Ascending aorta (tissue), 2 donors: ENCODE measurements at places on chromosomes 16 and 17.

GRCh38 chr16:17511340-17511739, 40.6 kb upstream of the XYLT1 start:
- no peak for DNase-seq

DNA sequence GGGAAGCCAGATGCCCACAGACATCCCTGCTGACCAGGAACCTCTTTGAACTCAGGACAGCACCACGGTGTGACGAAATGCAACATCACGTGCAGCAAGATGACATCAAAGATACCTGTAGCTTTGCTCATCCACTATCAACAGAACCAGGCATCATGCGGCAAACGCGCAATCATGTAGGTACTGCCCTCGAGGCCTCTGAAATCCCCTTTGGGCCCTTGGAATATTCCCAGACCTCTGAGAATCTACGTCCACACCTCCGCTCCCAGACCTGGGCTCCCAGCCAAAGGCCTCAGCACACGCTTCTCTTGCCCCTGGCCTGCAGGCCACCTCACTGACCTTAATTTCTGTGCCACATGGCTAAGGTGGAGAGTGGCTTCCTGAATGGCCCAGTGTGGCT, 7.3 kb downstream of the CX3CL1 start:
- DNase-seq: no peak

- DNase-seq: no peak
These were observed 190.6 kb upstream of the FOXF1 start for GRCh38 chr16:86319585-86320236.

DNA sequence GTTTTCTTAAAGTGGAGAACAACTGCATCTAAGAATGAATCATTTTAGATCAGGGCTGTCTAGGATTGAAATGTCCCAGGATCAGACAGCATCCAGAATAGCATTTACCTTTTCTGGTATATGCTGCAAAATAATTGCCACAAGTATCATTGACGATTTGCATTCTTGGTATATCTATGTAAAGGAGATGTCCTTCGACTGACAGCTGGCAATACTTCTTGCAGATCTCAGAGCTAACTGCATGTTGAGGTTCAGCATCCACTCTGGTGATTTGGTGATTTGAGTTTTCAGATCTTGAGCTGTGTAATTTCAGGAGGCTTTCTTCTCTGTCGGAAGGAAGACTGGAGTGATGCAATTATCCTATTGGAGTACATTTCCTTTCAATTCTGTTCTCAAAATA, 78.1 kb upstream of the CPHXL start:
- DNase-seq: no peak

DNA sequence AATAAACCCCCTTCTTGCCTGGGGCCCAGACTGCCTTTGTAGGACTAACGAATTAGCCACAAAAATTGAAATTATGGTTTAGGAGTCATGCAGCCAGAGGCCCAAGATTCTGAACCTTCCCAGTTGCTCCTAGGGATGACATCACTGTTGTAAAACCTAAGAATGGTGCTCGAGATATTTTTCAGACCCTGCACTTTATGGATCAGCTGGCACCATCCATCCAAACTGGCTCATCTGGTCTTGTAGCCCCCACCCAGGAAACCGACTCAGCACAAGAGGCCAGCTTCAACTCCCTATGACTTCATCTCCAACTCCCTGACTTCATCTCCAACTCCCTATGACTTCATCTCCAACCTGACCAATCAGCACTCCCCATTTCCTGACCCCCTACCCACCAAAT, 10.9 kb upstream of the EVPL start:
- DNase-seq: no peak

DNA sequence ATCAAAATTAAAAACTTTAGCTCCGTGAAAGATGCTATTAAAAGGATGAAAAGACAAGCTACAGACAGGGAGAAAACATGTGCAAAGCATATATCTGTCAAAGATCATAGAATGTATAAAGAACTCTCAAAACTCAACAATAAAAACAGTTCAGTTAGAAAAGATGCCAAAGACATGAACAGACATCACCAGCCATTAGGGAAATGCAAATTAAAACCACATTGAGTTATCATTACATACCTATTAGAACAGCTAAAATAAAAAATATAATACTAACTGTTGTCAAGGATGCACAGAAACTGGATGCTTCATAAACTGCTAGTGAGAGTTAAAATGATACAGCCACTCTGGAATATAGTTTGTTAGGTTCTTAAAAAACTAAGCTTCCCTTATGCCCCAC, 58.8 kb downstream of the NFATC3 start:
- no peak for DNase-seq

- no peak for DNase-seq
These were observed 107.8 kb downstream of the YPEL2 start for GRCh38 chr17:59439262-59439661.

DNA sequence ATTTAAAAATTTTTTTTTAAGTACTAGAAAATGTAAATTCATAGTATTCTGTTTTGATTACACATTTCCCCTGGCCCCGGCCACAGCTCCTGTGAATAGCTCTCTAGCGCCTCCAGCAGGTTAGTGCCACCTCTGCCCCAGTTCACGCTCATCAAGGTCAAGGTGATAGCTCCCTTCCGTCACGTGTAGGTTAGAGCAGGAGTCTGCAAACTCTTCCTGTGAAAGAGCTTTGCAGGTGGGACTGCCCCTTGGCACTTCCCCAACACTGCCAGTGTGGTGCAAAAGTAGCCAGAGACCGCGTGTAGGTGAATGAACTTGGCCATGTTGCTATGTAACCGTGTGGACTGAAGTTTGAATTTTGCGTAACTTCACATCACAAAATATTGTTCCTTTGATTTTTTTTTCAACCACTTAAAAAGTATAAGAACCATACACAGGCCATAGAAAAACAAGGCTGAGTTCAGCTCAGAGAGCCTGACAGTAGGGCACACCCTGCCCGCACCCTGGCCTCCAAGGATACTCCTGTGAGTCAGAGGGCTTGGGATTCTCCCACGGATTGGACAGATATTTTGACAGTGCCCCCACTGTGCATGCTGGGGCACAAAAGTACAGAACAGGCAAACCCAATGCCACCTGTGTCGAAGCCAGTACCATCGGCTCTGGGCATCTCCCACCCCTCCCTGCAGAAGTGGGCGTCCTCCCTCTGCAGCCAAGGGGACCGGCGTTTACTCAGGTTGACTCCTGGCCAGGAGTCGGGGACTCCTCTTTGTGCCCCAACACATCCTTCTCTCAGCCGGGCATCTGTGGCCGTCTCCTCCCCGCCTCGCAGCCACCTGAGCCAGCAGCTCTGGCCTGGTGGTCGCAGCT, 92.0 kb upstream of the CHMP6 start:
- no peak for DNase-seq

- DNase-seq: no peak
These were observed 236.6 kb upstream of the MYOCD start for GRCh38 chr17:12429116-12429515.

GRCh38 chr16:87644186-87644585, 41.9 kb downstream of the JPH3 start:
- no peak for DNase-seq

DNA sequence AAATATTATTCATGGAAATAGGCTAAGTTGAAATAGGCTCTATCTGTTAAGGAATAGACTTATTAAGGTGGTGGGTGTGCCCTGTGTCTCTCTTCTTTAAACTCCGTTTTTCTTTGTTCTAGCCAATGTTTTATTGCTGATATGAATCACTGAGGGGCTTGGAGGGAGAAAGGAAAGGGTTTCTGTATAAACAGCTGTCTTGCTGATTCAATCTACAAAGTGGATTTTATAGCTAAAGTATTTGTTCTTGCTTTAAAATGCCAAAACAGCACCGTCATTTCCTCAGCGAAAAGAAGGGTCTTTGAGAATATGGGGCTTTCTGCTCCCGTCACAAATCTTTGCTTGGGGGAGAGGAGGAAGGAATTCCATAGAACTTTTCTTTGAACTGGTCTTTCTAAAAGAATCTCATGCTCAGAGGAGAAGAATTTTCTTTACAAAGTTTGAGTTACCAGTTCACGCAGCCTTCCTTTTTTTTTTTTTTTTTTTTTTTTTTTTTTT, 39.3 kb downstream of the MSI2 start:
- DNase-seq: no peak
